ENCODE measurements at places on chromosomes 3 and 15.

- no peak for DNase-seq
These were observed 228.2 kb downstream of the TCF12 start for GRCh38 chr15:57146506-57147201.

- no peak for DNase-seq
These were observed 68.7 kb downstream of the CGNL1 start for GRCh38 chr15:57444877-57445513.

DNA sequence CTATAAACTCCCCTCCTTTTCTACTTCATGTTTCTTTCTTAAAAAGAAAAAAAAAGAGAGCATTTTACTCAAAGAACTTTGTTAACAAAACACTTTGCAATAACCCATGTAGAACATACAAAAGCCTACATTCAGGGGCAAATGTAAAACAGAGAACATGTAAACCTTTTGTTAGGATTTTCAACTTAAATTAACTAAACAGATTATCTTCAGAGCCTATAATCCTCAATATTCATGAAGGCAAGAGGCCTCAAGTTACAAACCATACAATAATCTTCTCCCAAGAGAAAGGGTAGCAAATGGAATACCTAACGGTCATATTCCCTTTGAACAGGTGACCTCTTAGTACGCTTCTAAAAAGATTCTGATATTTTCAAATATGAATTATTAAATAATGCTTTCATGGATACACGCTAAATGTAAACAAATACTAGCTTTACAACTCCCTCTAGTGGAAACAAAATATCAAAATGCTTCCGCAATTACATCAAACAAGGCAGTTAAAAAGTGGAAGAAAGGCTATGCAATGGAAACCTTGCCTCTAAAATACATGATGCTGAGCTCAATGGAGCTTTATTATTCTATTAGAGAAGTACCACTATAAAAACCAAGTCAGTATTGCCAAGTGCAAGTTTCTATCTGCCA lies 9.9 kb downstream of the CEP152 start:
- DNase-seq, result no peak

DNA sequence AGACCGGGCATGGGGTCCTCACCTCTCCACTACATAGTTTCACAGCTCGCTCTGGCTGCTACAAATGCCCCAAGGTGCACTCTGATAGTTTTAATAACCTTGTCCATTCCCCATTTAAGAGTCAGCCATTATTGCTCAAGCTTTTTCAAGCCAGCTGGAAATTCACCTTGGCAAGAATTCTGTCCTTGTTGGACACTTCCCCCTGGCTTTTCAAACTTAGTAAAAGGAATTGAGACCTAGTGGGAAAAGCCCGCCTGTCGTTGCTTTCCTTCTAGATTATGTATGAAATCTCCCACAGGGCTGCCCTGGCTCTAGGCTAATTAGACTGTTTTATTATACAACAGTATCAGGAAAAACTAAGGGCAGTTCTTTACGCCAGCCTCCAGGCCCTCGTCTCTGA lies 293.7 kb upstream of the GADL1 start:
- DNase-seq, result no peak

- DNase-seq, result no peak
These were observed 2.6 kb downstream of the SI start for GRCh38 chr3:165075695-165076094.

DNA sequence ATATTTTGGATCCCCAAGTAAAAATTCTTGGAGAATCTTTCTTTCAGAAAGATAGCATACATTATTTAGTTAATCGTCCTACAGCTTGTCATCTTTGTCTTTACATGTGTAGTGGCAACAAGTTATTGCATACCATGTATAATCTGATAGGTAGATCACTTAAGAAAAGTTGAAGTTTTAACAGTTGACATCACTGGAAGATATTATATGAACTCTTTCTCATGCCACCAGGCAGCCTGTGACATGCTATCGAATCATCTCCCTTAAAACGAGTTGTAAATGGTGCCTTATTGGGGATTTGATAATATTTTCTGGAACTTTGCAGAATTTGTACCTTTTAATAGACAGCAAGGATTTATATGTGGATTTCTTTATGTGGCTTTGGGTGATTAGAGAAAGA lies 8.7 kb downstream of the U2SURP start:
- DNase-seq, result no peak

- DNase-seq, result no peak
These were observed 151.4 kb downstream of the RPLP1 start for GRCh38 chr15:69604072-69604411.

DNA sequence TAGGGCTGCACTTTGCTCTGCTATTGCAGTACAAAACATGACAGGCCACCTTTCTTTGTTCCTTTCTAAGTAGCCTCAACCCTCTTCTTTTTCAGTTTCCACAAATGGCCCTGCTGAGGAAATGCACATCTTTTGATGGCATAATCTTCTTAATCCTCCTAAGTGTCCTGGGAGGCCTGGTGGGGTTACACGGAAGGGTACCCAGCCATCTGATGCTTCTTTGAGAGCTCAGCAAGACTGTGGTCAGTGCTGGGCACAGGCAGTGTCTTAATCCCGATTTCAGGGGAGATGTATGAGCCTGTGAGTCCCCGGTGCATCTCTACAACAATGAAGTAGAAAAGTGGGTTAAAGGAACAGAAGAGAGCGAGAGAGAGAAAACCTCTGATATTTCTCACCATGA lies 404.8 kb downstream of the GRM7 start:
- no peak for DNase-seq

DNA sequence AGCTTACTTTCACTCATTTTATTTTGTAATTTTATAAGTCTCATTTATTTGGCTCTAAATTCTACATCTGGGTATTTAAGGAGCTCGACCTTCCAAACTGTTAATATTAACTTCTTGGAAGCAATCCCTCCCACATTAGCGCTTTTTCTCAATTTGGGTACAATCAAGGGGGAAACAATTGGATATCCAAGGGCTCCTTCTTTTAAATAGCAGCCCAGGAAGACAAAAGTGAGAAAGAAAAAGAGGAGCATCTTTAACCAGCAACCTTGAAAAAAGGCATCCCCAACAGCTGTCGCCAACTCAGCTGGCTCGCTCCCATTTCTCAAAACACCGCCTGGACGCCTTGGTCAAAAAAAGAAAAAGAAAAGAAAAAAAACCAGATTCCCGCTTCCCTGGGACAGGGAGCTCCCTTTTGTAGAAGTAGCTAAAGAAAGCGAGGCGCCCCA lies 873 bp downstream of the C3orf70 start:
- DNase-seq, result no peak

- DNase-seq, result no peak
These were observed 37.0 kb downstream of the RLBP1 start for GRCh38 chr15:89184357-89184756.

- DNase-seq, result no peak
These were observed 47.3 kb downstream of the ITGA11 start for GRCh38 chr15:68384451-68385239.

DNA sequence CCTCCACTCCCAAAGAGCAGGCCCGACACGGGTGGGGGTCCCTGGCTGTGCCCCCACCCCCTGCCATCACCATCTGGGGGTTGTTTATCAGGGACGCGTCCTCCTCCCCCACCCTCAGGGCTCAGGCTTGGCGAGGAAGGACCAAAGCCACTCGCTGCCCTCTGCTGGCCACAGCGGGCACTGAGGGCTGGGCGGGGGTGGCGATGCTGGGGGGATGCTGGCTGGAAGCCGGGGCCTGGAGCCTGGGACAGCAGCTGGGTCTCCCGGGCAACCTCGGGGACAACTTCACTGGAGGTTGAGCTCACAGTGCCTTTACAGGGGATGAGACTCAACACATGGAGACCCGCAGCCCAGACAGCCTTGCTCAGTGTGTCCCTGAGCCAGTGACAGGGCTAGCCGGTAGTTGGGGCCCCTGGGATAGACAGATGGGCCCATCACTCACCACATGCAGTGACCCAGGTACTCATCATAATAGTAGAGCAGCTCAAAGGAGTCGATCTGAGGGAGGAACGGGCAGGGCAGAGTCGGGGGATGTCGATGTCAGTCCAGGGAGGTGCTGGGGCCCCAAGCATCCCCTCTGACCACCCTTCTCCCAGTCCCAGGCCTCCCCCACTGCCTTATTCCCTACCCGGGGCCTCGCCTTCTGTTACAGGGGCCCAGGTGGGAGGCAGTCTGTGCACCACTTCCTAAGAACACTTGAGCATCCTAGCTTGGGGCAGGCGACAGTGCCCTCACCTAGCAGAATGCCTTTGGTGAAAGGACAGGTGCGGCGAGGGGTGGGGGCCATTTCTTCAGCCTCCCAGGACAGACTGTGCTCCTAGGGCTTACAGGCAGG lies 5.9 kb upstream of the CALML4 start:
- peak; percentile 49 for DNase-seq

GRCh38 chr3:14301558-14301957 lies 100.8 kb upstream of the SLC6A6 start:
- DNase-seq, result no peak

GRCh38 chr3:46496746-46497555 lies 825 bp upstream of the RTP3 start:
- peak; percentile 32 for DNase-seq

GRCh38 chr3:70871909-70872656 lies 559.6 kb upstream of the MDFIC2 start:
- DNase-seq, result no peak

GRCh38 chr15:63587527-63587926 lies 9.7 kb upstream of the FBXL22 start:
- no peak for DNase-seq

DNA sequence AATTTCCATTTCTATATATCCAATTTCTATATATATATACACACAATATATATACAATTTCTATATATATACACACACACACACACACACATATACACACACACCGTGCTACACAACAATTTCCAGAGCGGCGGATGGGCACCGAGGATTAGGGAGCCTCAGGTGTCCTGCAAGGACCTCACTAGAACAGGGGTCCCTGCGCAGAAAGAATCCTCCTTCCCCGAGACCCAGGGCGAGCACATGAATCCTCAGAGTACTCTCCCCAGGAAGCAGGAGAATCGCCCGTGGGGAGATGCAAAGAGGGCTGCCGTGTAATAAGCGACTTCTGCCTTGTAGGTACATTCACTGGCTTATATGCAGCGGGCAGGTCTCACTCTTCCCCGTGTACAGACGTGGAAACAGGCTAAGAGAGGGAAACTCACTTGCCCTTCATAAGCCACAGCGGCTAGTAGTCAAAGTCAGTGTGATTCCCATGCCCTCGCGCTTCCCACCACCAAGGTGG lies 467 bp downstream of the PIF1 start:
- DNase-seq, result no peak

- no peak for DNase-seq
These were observed 543.5 kb downstream of the GABRG3 start for GRCh38 chr15:27514526-27514925.

DNA sequence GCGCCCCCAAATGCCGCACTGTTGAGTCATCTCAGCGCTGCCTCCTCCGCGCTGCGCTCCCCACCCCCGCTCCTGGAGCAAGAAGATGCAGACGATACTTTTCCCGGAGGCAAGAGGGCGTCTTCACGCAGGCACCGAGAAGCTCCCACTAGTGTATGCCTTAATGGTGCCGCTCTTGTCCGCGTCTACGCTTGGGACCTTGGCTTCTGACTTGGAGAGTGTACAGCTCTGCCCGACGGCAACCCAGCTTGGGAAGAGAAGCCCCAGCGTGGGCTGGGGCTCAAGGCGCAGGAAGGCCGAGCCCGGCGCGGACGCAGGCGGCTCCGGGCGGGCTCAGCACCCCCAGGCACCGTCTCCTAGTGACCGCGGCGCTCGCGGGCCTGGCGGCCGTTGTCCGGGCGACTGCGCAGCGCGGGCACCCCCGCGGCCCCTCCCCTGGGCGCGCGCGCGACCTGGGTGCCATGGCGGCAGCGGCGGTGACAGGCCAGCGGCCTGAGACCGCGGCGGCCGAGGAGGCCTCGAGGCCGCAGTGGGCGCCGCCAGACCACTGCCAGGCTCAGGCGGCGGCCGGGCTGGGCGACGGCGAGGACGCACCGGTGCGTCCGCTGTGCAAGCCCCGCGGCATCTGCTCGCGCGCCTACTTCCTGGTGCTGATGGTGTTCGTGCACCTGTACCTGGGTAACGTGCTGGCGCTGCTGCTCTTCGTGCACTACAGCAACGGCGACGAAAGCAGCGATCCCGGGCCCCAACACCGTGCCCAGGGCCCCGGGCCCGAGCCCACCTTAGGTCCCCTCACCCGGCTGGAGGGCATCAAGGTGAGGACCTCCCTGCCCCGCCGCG lies at the start of gene P4HTM:
TSS of gene P4HTM (plus strand) at position 446 of the 840 bp plus-strand sequence. CDS start at position 462, 16 bp downstream.
- DNase-seq, result peak; percentile 57

GRCh38 chr15:39786447-39787056 lies 3.9 kb upstream of the FSIP1 start:
- no peak for DNase-seq

DNA sequence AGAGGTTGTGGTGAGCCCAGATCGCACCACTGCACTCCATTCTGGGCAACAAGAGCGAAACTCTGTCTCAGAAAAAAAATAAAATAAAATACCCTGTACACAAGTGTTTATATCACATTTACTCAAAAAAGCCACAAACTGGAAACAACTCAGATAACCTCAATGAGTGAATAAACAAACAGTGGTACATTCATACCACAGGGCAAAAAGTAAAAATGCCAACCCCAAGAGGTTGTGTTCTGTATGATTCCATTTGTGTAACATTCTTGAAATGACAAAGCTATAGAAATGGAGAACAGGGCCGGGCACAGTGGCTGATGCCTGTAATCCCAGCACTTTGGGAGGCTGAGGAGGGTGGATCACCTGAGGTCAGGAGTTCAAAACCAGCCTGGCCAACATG lies 12.9 kb downstream of the EDC3 start:
- DNase-seq, result no peak

- DNase-seq, result no peak
These were observed 39.3 kb downstream of the LRRK1 start for GRCh38 chr15:100958326-100959065.

DNA sequence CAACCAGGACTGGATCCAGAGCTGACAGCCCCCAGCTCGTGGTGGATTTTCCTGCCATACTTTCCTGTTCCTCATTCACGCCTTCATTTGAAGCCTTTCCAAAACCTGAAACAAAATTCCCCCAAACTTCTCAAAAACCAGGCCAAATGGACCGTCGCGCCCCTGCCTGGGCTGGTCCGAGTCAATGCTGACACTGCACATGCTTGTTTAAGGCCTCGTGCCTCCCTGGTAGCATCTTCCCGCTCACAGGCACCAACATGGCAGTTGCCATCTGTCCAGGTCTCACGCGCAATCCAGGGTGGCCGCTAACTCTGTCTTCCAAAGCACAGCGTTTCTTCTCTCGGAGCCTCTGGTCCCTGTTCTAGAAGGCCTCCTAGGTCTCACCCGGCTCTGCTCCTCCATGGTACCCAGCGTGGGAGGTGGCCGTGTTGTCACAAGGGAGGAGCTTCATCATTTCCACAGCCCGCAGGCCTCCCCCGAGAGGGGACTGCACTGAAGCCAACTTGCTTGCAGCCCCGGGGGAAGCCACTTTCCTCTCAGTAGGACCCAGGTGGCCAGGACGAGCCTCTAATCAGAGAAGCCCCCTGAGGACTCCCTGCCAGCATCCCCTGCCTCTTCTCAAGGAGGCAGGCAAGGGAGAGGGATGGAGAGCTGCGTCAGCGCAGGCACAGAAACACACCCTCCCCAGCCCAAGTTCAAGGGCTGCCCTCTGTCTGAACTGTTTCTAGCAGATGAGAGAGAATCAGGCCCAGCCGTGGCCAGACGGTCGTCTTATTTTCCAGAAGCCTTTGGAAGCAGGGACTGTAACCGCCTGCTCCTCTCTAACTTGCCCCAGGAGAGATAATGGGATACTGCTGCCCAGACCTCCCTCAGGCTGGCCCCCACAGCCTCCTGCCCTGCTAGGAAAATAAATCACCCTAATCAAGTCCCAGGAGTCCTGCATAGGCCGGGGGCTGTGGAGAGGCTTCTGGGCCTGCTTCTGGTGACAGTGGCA lies 152.8 kb upstream of the TLE3 start:
- no peak for DNase-seq

- DNase-seq, result no peak
These were observed 59.9 kb downstream of the LRRFIP2 start for GRCh38 chr3:37114251-37115145.

GRCh38 chr3:53711387-53711786 lies 134.8 kb downstream of the CHDH start:
- no peak for DNase-seq

All from stimulated activated CD4-positive, alpha-beta T cell treated with anti-CD3 and anti-CD28 coated beads, Interleukin-15, amount 100 ng/mL, for 1 hour (primary cell).